A172 (cell line): ENCODE measurements at places on chromosomes 12 and 14.

GRCh38 chr12:56601503-56601902 is 28.6 kb downstream of the BAZ2A start:
- no peak for DNase-seq

- no peak for DNase-seq
Observed at GRCh38 chr14:37089410-37089809, 83.0 kb downstream of the SLC25A21 start.

DNA sequence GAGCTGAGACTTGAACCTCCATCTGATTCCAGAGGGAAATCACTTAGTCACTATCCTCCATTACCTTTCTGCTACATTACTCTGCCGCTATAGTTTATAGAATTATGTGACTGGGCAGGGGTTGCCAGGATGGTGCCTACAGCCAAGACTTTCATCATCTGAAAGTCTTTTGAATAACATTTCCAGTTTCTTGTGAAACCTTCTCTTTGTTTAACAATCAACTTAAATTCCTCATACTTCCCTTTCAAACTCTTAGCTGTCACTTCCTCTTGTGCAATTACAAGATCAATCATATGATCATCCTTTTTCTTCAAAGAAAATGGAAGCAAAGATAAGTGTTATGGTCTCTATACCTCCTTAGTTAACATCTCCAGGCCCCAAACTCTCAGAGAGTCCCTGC is 25.4 kb upstream of the PELI2 start:
- no peak for DNase-seq

GRCh38 chr12:74981541-74981940 is 228.1 kb downstream of the KCNC2 start:
- no peak for DNase-seq

DNA sequence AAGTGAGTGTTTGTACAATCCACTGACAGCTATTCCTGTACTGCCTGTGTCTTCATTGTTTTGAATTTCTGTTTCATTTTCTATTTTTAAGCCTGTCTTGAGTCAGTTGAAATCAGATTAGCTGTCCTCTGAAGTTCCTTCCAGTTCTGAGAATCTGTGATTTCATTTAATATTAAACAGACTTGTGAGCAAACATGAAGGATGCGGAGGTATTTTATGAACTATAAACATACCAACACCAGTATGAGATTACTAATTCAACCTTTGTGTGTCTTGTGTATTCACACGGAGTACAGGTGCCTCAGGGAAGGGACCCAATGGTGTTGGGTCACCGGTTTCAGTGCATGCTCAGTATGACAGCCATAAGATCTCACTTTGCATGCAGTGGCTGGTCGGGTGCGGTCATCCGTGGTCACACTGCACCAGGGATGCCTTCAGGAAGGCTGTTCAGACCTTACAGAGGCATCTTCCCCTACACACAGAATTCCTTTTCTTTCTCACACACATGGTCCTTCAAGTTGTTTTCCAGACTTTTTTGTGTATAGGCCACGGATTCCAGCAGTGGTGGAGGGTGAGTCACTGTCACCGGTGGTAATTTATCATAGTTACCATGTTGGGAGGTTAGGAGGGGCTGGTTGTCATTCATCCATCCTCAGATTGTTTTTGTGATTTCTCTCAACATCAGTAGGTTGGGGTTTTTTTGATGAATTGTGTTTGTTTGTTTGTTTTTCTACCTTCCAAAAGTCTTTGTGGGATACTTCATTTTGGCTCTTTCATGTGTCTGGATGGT is 103.0 kb upstream of the SFSWAP start:
- no peak for DNase-seq

- no peak for DNase-seq
Observed at GRCh38 chr12:103901518-103902173, 28.6 kb upstream of the HSP90B1 start.

- peak; percentile 26 for DNase-seq
Observed at GRCh38 chr14:58072288-58073071, 79.5 kb downstream of the ARMH4 start.

DNA sequence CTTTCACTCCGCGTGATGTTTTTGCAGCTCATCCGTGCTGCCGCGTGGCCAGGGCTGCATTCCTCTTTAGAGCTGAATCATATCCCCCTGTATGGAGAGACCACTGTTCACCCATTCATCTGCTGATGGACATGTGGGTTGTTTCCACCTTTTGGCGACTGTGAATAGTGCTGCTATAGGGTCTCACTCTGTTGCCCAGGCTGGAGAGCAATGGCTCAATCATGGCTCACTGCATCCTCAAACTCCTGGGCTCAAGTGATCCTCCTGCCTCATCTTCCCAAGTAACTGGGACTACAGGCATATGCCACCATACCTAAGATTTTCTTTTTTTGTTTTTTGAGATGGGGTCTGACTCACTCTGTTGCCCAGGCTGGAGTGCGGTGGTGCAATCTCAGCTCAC is 36.5 kb downstream of the RILPL1 start:
- DNase-seq: no peak
